Stimulated activated CD4-positive, alpha-beta T cell treated with anti-CD3 and anti-CD28 coated beads, Interleukin-1b, Interleukin-23, amount 100 ng/mL, for 1 hour (primary cell): ENCODE measurements at places on chromosomes 1 and 21.

GRCh38 chr1:212294983-212295382 lies 9.8 kb downstream of the PPP2R5A start:
- no peak for DNase-seq

- DNase-seq: no peak
Observed at GRCh38 chr1:36763771-36764170, 270.5 kb downstream of the GRIK3 start.

- no peak for DNase-seq
Observed at GRCh38 chr1:1703796-1704195, 11.2 kb upstream of the SLC35E2B start.

- no peak for DNase-seq
Observed at GRCh38 chr1:16012590-16013219, 5.1 kb downstream of the HSPB7 start.

- DNase-seq: no peak
Observed at GRCh38 chr1:240609527-240610060, 2.4 kb downstream of the GREM2 start.
